ENCODE measurements at places on chromosomes 2 and 18.

GRCh38 chr2:241601841-241602240 lies 35.1 kb downstream of the THAP4 start:
- no peak for DNase-seq

GRCh38 chr2:158732573-158733429 lies 62.3 kb upstream of the DAPL1 start:
- DNase-seq: no peak

GRCh38 chr2:12298352-12298751 lies 418.4 kb upstream of the TRIB2 start:
- DNase-seq: no peak

- DNase-seq: peak; percentile 24
These were observed 28.9 kb downstream of the OSBPL1A start for GRCh38 chr18:24368749-24369148.

- no peak for DNase-seq
These were observed 25.7 kb upstream of the NCL start for GRCh38 chr2:231489990-231490389.

- DNase-seq: no peak
These were observed 5.3 kb upstream of the STAMBP start for GRCh38 chr2:73823416-73823815.

DNA sequence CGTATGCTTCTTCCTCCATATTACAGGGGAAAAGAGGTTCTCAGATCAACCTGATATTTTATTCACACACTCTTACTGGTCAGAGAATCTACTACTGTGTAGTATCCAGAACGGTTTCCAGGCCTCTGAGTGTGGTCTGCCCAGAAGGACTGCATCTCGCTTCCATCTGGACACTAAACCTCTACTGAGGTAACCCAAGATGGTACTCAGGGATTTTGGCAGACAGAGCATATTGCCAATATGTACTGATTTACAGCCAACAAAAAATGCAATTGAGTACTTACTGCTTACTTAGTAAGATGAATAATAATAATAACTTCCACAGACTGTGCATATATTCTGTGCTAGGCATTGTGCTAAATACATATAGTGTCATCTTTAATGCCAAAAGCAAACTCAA lies 55.8 kb downstream of the CYRIA start:
- no peak for DNase-seq
